Hepatocyte (in vitro differentiated cells): ENCODE measurements at places on chromosomes 5 and 9.

DNA sequence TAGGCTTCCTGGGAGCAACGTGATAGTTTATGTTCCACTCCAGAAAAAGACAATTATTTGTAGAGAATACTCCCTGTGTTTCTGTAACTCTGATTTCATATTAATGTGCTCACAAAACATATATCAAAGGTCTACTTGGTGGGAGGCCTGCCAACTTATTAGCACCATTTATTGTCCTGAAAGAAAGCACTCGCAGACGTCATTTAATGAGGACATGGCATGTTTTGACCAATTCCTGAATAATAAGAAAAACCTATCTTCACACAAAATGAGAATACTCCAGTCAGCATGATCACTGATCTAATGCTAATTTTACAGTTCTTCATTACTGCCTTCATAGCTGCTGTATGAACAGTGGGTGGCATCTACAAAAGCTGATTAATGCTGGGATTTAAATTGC, 46.4 kb upstream of the RASEF start:
- DNase-seq: no peak

DNA sequence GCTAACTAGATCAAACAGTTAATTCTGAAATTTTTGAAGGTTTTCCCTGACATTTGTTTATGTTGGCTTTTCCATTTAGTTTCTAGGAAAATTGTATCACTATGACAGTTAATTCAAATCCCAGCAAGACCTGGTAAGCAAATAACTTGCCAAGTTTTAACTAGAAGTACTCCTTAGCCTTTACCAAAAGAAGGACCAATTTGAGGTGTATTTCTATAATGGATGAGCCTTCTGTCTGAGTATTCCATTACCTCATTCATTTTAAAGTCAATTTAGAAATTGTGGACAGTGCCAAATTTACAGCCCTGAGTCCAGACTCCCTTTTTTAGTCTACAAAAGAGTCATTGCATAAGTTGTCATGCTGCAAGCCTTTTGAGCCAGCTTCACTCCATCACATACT, 687.6 kb downstream of the CETN3 start:
- no peak for DNase-seq

DNA sequence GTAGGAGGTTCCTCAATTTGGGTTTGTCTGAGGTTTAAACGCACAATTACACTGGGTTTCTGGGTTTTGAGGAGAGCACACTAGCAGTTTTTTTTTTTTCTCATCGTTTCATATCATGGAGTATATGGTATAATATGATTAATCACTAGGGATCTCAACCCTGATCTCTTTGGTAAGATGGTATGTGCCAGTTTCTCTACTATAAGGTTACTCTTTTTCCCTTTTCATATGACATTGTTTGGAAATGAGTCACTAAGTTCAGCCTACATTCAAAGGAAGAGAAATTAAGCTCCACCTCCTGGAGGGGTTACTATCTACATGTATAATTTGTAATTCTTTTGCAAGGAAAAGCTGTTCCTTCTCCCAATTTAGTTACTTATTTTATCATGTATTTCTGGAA, 35.2 kb downstream of the MTRR start:
- no peak for DNase-seq

- DNase-seq: no peak
These were observed 5.0 kb downstream of the PBX3 start for GRCh38 chr9:125752070-125752628.

- DNase-seq: no peak
These were observed 294.0 kb downstream of the MED10 start for GRCh38 chr5:6084376-6084775.

DNA sequence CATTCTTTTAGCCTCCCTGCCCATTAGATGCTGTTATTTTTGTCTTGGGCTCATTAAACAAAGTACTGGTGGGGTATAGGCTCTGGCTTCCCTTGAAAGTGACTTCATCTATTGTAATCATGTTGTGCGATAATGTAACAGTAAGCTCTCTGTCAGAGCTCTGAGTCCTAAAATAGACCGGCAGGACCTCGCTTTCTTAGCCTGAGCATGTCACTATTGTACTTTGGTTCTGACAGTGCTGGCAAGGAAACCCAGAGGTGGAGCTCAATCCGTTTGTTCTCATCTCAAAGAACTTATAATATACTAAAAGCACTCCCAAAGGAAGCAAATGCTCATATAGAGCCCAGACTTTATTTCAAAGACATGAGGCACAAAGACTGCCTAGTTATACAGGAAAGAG, 339.1 kb upstream of the CCNH start:
- no peak for DNase-seq

DNA sequence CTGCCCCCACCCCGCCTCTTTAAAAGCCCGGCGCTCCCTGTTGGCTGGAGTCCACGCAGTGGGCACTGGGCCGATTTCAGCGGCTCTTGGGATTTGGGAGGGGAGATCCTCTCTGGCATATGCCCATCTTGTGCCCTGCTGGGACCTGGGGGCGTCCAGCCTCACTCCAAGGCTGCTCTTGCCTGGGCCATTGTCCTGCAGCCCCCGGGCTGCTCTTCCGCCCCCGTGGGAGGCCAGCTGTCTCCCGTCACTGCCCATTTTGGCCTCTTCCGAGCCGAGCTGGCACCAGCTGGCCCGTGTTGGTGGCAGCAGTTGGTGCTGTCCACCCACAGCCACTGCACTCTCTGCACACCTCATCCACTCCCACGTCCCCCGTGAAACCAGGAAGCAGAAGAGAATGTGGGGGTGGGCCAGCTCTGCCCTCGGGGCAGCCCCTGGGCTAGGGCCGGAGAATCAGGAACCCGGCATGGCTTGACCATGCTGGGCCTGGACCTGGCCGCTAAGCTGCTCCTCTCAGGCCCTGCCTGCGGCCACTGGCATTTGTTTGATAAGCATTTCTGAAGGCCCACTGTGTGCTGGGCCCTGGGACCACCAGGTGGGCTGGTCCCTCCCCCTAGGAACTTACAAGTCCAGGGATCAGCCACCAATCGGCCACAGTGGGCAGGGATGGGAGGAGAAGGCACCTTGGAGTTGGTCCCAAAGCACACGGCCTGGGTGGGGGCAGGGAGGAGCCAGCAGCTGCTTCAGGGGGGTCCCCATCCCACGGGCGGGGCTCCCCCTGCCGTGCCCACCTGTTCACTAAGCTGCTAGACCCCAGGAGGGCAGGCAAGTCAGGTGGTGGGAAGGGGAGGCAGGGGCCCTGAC, 2.2 kb downstream of the C8G start:
- DNase-seq: no peak

GRCh38 chr5:61319388-61320146, 12.5 kb upstream of the ZSWIM6 start:
- DNase-seq: no peak

DNA sequence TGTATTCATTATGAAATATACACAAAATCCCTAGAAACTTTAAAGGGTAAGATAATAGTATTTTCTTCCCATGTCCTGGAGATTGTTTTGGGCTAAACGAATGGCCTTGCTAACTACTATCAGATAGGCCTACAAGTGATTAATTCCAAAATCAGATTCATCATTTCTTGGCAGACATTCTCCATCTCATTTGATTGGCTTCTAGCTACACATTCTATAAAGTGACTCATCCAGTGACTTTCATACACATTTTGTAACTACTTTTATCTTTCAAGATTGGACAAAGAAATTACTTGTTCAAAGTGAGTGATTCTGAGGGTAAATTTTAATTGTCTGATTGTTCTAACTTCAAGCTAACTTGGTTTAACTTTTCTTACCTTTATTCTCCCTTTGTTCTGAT, 93.3 kb downstream of the RAPGEF6 start:
- no peak for DNase-seq

DNA sequence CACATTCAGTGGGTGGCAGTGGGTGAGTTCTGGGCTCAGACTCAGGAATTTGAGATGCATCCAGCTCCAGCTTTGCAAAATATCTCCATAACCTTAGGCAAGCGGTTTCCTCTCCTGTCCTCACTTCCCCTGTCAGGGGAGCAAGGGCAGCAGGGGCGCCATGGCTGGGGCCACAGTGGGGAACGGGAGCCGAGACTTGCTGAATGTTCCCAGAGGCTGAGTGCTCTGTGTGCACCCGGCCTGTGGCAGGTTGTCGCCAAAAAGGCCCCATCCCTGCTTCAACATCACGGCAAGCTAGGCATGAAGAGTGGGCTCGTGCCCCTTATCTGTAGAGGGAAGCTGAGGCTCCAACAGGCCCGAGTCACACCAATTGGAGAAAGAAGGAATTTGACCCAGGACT, 268.8 kb downstream of the NSG2 start:
- DNase-seq: no peak

- no peak for DNase-seq
These were observed 140.6 kb upstream of the SLC12A2 start for GRCh38 chr5:127943061-127943371.

- DNase-seq: peak; percentile 87
These were observed 1.3 kb downstream of the GADD45G start for GRCh38 chr9:89606049-89606623.

- no peak for DNase-seq
These were observed 15.1 kb downstream of the HNRNPK start for GRCh38 chr9:83964973-83965349.

DNA sequence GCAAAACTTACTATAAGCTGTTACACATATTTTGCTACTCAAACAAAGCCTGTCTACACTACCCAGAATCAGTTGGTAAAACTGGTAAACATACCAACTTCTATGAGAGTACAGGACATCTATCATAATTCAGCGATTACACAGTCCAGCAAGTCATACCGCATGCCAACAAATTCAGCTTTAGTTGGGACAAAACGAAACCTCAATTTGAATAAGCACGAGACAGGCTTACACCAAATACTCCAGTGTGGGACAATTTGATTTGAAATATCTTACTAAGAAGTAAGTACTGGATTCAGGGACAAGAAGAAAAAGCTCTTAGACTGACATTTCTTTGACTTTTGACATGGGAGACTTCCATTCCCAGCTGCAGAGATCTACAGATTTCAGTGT, 2.0 kb downstream of the NRG2 start:
- no peak for DNase-seq

DNA sequence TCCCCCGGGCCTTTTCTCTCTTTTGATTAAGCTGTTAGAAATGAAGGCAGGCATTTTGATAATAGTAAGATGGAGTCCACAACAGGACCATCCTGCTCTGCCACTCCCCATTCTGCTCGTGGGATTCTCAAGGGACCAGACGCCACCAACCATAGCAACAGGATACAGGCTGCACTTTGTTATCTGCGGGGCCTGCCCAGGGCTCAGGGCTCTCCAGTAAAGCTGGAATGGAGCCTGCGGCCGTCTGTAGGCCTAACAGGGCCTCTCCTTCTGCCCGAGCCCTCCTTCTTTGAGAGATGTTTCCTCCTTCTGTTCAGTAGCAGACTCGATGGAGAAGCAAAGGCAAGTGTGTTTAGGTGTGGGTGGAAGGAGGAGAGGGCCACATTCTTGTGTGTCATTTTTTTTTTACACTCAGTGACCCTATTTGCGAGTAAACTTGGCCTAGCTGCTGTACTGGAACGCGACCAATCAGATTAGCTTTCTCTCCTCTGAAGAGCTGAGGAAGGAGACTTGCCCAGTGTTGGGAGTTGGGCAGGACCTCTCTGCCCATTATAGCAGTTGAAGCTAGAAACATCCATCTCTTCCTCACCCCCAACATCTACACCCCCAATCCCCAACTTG, 8.9 kb upstream of the EPB41L4B start:
- peak; percentile 28 for DNase-seq

GRCh38 chr5:33937017-33937706, 976 bp downstream of the RXFP3 start:
- DNase-seq: no peak

- DNase-seq: no peak
These were observed 30.0 kb upstream of the SLC22A5 start for GRCh38 chr5:132339502-132339901.

GRCh38 chr5:146772881-146773466, 105.6 kb downstream of the PPP2R2B start:
- no peak for DNase-seq

- DNase-seq: no peak
These were observed 477.4 kb upstream of the ADAMTS16 start for GRCh38 chr5:4662756-4663155.

GRCh38 chr5:156681265-156681664, 168.8 kb upstream of the PPP1R2B start:
- no peak for DNase-seq

DNA sequence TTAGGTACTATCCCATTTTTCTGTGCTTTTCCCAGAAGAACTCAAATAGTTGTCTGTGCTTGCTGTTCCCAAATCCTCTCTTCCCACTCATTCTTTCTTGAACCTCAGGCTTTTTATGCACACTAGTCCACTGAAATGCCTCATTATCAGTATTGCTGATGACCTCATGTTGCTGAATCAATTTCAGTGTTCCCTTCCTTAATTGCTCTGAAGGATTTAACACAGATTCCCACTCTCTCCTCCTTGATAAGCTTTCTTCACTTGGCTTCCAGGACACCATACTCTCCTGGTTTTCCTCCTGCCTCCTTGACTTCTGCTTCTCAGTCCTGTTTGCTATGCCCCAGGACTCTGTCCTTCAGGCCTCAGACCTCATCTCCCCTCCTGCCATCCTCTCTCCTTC, 298.5 kb downstream of the ARHGAP26 start:
- DNase-seq: no peak

GRCh38 chr5:5235685-5236084, 95.6 kb downstream of the ADAMTS16 start:
- no peak for DNase-seq

DNA sequence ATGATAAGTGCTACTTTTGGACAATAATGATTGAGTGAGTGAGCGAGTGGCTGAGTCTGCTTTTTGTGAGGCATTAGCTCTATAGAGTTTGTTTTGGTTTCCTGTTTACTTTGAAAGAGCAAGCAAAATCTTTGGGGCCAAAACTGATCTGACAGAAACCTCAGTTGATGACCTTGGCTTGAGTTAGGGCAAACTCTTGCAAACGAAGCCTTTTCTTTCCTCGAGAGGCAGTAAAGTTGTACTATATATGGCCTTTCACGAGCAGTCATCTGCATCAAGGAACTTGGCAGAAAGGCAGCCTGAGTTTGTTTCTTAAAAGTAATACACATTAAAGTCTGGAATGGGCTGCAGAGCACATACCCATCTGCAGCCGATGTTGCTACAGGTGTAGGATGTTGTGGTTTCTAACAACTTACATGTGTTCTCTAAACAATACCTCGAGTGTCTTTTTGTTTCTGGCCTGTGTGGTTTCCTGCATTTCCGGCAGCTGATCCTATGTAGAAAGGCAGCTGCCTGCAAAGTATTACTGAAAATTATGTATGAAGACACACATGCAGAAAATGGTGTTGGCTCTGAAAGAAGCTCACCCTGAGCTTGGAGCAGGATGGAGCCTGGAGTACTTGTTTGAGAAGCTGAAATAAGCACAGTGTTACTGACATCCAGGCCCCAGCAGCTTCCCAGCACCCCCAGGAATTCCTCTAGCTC, 60.8 kb downstream of the FOXD1 start:
- DNase-seq: no peak
